Stimulated activated CD8-positive, alpha-beta memory T cell treated with anti-CD3 and anti-CD28 coated beads, Interleukin-4, amount 100 ng/mL, for 4 hours (primary cell): ENCODE measurements at places on chromosomes 11 and 22.

GRCh38 chr11:131912134-131912533 lies 541.7 kb downstream of the NTM start:
- DNase-seq = no peak

DNA sequence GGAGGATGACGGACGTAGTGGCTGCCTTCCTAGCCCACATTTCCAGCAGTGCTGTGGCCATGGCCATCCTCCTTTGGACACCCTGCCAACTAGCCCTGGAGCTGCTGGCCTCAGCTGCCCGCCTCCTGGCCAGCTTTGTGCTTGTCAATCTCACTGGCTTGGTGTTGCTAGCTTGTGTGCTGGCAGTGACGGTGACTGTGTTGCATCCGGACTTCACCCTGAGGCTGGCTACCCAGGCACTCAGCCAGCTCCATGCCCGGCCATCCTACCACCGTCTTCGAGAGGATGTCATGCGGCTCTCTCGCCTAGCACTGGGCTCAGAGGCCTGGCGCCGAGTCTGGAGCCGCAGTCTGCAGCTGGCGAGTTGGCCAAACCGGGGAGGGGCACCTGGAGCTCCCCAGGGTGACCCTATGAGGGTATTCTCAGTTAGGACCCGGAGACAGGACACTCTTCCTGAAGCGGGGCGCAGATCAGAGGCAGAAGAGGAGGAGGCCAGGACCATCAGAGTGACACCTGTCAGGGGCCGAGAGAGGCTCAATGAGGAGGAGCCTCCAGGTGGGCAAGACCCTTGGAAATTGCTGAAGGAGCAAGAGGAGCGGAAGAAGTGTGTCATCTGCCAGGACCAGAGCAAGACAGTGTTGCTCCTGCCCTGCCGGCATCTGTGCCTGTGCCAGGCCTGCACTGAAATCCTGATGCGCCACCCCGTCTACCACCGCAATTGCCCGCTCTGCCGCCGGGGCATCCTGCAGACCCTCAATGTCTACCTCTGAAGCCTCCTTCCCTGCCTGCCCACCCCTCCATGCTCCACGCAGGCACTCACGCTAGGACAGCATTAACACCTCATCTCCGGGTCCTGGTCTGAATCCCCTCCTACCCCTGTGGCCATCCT lies 1.6 kb downstream of the RNF26 start:
- DNase-seq = no peak

- no peak for DNase-seq
Measured at GRCh38 chr11:61513143-61513765, 4.7 kb downstream of the LRRC10B start.

GRCh38 chr11:44380009-44380313 lies 70.0 kb upstream of the ALX4 start:
- no peak for DNase-seq

- no peak for DNase-seq
Measured at GRCh38 chr11:2810411-2811205, 75.0 kb downstream of the CDKN1C start.

- no peak for DNase-seq
Measured at GRCh38 chr22:43090130-43090789, 1.1 kb upstream of the TTLL1 start.

- no peak for DNase-seq
Measured at GRCh38 chr11:8724682-8725081, 42.1 kb downstream of the RPL27A start.

GRCh38 chr11:24762076-24762475 lies 265.2 kb downstream of the LUZP2 start:
- DNase-seq = no peak

GRCh38 chr22:27833803-27834202 lies 32.2 kb upstream of the MN1 start:
- DNase-seq = no peak

DNA sequence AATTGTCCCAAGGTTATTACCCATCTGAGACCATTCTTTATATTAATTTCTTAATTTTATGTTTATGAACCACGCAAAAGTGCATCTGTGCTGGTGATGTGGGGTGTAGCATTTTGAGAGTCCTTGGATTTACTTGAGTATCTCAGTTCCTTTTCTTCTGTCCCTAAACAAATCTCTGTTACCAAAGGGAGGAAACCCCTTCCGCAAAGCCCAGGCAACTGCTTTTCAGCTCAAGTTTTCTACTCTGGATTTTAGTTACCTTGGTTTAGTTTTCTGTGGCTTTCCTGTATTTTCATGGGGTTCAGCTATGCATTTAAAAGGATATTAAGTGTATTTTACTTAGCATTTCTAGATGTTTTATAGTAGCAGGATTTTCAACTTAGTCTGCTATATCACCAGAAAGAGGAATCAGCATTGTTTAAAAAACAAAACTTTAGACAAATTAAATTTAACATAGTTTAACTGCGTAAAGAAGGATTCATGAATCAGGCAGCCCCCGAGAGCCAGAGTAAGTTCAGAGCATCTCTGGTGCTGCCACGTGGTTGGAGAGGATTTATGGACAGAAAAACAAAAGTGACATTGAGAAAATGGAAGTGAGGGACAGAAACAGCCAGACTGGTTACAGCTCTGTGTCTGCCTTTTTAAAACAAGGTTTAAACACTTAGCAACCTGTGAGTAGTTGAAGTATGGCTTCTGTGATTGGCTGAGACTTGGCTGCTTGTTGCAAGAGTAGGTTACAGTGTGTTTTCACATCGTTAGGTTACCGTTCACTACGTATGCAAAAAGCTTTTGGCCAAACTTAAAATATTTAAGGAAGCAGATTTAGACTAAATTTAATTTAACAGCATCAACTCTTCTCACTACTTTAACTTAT lies 9.6 kb downstream of the ADM start:
- DNase-seq = no peak

- no peak for DNase-seq
Measured at GRCh38 chr22:47032956-47033647, 270.7 kb downstream of the TBC1D22A start.

DNA sequence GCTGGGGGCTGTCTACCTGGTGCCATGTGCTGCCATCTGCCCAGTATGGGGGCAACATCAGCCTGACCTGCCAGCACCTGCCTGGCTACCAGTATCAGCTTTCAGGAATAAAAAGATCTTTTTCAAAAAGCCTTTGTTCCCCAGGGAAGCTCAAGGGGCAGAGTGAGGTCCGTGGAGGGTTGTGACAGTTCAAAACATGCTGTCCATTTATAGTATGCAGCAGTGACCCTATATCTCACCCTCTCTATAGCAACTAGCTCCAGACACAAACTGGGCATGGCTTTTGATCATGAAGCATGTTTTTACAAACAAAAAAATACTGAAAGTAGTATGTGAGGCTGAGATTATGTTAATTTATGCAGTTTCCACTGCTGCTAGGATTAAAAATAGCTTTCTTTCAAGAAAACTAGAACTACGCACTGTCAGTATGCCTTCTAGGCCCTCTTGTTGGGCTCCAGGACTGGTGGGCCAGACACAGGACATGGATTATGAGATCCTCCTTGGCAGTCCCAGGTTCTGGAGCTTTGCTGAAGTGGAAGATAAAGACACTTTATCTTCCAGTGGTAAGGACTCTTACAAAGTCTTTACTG lies 23.4 kb downstream of the NAV2 start:
- DNase-seq = no peak

- no peak for DNase-seq
Measured at GRCh38 chr11:46380340-46381047, 975 bp upstream of the MDK start.

GRCh38 chr11:72522186-72522585 lies 87.9 kb upstream of the CLPB start:
- DNase-seq = no peak

GRCh38 chr22:39212721-39213376 lies 31.9 kb downstream of the PDGFB start:
- DNase-seq = no peak

- DNase-seq = no peak
Measured at GRCh38 chr22:25668437-25668836, 73.6 kb upstream of the MYO18B start.

GRCh38 chr11:113387605-113388211 lies at the start of gene ANKK1:
TSS of gene ANKK1 (plus strand) at chr11:113387779. CDS start at chr11:113387885, 106 bp downstream.
- DNase-seq = no peak

DNA sequence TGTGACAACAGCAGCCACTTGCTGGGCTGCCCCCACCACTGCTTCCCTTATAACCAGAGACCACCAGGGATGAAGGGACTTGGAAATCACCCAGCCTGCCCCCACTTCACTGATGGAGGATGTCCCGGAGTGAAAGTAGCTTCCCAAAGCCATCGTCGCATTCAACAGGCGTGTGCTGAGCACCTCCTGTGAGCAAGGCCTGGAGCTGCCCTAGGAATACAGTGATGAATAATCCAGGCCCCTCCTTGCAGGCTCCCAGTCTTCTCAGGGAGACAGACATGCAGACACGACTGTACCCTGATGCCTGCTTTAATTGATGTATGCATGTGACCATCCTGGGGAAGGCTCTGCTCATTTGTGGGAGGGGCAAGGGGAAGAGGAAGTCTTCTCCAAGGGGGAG lies 22.6 kb downstream of the PTPN5 start:
- no peak for DNase-seq

DNA sequence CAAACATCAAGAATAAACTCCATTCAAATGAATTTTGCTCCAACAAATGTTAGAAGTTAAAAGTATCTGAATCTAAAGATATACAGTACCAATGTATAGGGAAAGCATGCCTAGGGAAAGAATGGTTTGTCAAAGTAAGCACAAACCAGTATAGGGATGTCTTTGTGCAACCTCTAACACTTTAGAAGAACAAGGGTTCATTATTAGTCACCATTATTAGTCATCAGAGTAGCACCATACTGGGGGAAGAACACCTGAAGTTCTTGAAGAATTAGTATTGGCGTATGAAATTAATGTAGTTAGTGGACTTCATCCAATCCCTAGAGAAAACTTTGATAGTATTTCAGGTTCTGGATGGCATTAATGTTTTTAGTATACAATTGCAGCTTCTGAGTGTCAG lies 943.7 kb downstream of the METTL15 start:
- DNase-seq = no peak

DNA sequence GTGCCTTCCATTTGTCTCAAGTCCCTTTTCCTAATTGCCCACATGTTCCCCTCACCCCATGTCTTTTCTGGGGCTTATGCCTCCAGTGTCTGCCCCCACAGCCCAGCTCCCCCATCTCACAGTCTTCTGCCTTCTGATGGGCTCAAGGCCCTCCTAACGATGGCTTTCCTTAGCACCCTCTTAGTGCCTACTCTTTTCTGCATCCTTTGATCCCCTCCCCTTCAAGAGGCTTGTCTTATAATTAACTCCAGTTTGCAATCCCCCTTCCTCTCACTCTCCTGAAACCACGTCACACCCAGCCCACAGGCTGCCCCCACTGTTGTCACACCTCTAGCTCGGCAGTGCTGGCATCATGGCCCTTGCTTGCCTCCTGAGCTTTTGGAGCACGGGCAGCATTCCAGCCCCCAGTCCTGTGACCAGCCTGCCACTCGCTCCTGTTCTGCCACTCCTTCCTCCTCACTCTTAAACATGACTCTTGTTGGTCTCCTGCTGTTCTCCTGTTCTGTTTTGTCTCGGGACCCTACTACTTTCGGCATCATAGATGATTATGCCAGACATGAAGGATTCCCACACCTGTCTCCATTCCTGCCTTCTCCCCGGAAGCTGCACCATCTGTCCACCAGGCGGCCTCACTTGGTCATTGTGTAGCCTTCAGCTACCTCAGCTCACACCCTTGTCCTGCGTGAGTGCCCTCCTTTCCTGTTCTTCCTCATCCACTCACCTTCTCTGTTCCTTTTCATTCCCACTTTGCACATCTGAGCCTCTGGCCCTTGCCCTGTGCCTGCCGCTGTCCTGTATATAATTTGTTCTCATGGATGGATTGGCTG lies 26.1 kb downstream of the UBE2L3 start:
- DNase-seq = no peak

- DNase-seq = no peak
Measured at GRCh38 chr22:49228431-49229037, 599.1 kb downstream of the BRD1 start.
